ENCODE measurements at places on chromosomes 7 and 10.

DNA sequence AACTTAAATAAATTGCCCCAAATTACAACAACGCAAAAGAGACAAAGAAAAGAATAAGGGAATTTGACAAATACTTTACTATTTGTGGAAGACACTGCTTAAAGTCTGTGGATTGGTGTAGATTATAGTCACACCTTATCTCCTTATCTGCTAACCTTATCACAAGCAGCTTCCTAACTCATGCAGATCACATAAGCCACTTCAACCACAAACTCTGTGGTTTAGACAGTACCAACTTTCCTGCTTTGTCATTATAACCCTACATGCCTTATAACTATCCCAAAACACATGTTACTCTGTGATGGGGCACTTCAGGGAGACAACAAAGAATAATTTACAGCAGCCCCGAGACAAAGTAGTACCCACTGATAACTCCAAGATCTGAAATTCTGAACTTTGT, 41.5 kb upstream of the PPP3CB start:
- no peak for DNase-seq

- DNase-seq = peak; percentile 79
These were observed 67.4 kb downstream of the HHEX start for GRCh38 chr10:92757066-92757710.

GRCh38 chr7:7913504-7913903, 55.1 kb upstream of the GLCCI1 start:
- no peak for DNase-seq

- no peak for DNase-seq
These were observed 114.6 kb upstream of the BMPER start for GRCh38 chr7:33790746-33791145.

DNA sequence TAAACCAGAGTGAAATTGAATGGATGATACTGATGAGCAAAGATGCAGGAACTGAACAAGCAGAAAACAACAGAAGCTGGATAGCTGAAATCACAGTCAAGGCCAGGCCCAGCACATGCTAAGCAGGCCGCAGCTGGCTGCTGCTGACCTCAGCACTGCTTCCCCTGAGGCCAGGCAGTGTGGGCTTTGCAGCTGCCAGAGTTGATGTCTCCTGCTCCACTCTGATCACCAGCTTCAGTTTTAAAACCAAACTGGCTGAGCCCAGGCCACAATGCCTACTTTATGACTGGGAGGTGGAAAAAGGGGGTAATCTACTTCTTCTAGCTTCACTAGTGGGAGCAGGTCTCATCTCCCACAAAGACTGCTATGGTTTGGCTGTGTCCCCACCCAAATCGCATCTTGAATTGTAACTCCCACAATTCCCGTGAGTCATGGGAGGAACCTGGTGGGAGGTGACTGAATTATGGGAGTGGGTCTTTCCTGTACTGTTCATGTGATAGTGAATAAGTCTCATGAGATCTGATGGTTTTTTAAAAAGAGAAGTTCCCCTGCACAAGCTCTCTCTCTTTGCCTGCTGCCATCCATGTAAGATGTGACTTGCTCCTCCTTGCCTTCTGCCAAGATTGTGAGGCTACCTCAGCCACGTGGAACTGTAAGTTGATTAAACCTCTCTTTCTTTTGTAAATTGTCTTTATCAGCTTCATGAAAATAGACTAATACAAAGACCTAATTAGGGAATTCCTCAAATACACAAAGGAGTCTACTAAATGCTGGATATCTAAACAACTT, 136.4 kb upstream of the ITGB1 start:
- no peak for DNase-seq

DNA sequence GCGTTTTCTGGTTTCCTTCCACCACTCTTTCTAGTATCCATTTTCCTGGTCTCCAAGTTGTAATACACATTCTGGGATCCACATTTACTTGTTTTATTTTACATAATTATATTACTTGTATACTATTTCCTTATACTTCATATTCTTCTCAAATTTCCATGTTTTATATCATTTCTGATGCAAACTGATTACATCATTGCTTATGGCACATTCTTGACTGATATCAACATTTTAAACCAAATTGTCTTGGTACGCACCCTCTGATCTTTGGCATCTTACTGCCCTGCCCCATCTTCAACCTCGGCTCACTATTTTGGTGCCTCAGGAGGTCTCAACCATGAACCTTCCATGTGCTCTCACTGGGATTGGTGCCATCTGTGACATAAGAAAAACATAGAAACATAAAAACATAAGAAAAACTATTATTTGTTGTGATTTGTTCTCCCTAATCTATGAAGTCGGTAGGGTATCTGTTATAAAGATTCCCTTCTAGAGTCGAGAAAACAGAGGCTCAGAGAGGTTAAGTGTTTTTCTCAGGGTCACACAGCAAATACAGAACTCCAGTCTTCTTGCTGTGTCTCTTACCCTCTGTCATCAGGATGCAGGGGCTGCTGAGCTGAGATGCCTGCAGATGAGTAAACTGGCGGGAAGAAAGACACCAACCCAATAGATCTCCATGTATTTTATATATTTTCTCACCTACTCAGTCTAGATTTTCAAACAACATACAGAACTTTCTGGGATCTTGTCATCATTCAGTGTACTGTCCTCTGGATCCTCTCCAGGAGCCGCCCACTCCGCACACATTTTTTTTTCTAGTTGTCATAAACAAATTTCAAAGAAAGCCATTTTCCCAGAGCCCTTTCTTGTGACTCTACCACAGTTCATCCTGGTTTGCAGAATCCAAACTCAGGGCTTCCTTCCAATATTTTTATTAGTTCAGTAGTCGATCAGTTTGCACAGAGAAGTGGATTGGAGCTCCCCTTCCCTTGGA, 79.5 kb downstream of the PARP12 start:
- DNase-seq = no peak

DNA sequence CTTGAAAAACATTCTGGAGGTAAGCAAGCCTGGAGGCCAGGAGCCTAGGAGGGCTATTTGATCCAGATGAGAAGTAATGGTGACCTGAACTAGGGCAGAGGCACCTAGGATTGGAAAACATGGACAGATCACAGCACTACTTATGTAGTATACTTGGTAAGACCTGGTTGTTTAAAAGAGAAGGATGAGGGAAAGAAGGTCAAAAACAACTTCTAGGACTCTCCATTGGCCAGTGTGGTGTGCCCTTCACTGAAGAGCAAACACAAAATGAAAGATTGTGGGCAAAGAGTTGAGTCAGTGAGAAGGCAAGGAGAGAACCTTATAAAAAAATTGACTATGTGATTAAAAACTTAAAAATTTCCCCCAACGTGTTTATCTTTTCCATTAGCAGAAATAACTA, 14.3 kb downstream of the ANKRD1 start:
- no peak for DNase-seq

DNA sequence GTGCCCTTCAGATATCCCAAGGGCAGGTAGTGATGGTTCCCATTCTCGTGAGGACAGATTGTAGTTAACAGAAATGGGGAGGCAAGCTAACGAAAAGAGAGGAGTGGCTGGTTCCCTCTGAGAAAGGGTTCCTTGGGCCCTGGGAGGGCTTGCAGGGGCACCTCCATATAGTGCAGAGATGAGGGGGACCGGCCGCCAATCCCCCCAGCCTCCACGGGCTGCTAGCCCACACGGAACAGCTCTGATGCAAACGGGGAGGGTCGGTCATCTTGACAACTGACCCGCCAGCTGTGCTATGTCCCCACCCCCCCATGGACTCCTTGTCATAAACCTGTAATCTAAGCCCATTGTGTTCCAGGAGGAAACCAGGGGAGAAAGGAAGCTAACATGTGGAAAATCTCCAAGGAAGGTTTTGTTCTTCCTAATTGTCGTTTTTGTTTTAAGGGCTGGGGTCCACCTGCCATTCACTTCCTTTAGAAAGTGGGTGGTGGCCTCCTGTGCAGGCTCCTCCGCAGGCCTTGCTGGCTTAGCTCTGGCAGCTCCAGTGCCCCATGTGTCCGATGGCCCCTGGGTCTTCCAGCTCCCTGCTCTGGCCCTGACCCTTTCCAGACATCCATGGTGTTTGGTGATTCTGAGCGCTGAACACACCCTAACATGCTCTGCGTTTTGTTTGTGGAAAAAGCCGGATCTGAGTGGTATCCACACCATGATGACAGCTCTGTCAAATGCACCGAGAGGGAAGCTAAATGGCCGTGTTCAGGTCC, 15.9 kb downstream of the ADCY1 start:
- no peak for DNase-seq

GRCh38 chr10:13315361-13315760, 15.5 kb upstream of the PHYH start:
- no peak for DNase-seq

- no peak for DNase-seq
These were observed 134.7 kb downstream of the NRP1 start for GRCh38 chr10:33199731-33200232.

DNA sequence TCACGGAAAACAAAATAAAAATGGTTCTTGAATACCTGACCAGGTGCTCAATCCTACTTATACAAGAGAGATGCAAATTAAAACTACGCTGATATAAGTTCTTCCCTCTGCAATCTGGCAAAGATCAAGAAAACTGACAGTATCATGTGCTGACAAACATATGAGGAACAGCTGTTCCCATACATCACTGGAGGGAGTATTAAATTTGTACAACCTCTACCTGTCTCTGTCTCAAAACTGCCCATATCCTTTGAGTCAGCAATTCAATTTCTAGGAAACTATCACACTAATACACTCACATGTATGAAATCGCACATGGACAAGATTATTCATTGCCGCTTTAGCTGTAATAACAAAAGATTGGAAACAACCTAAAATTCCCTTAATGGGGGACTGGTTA, 11.0 kb upstream of the IL6 start:
- DNase-seq = no peak

- no peak for DNase-seq
These were observed 759.3 kb downstream of the LRMDA start for GRCh38 chr10:76190634-76191270.

- DNase-seq = no peak
These were observed 14.0 kb downstream of the WNT2 start for GRCh38 chr7:117308891-117309290.
